ENCODE measurements at places on chromosomes 7 and 10. TPM values are rescaled to one million over a fixed set of nuclear protein-coding genes. Genes with fewer than 3 reads are reported as not detected.

WNT8B gene
- not detected for total RNA-seq

SPAM1 gene
- total RNA-seq: 1.1 TPM

ASZ1 gene
- total RNA-seq: not detected

TRIM73 gene
- 12.1 TPM for total RNA-seq

DNA sequence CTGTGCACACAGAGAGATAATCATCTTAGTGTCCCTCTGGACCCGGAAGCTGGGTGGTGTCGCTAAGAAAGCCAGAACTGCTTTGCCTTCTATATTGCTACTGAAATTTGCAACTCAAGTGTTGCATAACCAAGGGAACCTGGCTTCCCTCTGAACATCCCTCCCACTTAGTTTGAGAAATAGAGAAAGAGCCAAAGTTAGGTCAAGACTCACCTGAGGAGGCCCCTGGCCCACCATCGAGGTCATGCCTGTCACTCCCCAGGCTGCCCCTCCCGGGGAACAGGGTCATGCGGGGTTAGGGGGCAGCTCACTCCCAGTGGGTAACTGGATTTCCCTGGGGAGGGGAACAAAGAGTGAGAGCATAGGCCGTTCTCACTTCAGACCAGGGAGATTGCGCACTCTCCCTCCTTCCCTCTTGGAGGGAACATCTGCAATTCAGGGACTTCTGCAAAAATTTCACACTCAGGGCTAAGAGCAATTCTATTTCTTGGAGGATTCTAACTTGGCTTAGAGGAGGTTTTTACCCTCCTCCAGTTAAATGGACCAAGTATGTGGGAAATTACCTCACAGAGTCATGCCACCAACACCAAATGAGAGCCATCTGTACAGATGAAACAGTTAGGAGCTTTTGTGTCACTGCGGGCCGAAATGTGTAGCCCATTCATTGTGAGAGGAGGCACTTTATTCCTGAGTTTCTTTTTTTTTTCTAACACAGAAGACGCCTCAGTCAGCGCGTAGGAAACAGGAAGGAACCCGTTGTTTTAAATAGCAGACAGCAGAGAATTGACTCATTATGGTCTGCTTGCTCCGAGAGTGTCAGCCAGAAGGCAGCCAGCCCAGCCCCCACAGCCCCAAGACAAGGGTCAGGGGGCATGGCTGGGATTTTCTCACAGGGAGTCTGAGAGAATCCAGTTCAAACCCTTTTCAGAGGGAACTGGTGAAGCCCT is 221.3 kb downstream of the ARHGAP12 start:
- H3K27ac ChIP-seq: peak overlapping the region; percentile 59
- no peaks in the 10 kb centered on the region for H3K4me1 ChIP-seq
- H3K4me3 ChIP-seq: no peak overlapping the region
- H3K27me3 ChIP-seq: no peaks in the 10 kb centered on the region
- DNase-seq: no peak

DNA sequence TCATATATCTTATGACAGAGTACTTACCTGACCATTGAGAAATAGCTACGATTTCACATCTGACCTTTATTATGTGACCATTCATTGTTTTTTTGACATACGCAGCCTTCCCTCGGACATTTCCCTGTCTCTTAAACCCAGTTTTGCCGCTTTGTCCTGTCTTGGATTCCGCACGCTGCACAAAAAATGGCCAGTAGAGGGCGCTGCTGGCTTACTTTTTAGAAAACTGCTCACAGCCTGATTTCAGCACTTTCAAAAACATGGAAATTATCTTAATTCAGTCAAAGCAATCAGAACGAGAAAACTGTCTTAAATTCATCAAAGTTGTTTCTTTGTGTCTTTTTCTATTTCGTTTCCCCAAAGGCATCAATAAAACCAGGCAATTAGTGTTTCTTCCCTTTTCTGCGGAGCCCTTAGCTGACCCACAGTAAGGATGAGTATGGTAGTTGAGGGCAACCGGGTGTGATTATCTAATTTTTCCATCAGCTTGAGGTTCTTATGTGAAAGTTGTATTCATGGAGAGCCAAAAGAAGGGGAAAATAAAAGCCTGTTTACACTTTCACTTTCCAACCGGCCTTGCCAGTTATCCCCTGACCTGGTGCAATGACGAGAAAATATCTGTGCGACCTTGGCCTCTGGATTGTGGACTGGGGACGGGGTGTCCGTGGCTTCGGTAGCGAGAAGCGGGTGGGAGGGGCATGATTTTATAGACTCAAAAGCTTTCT is 144.4 kb downstream of the DYNC1I1 start:
- H3K36me3 ChIP-seq: no peaks in the 10 kb centered on the region
- no peaks in the 10 kb centered on the region for H3K4me1 ChIP-seq
- no peaks in the 10 kb centered on the region for H3K27me3 ChIP-seq
- H3K27ac ChIP-seq: no peak overlapping the region

- no peaks in the 10 kb centered on the region for H3K4me1 ChIP-seq
- no peak overlapping the region for H3K4me3 ChIP-seq
- DNase-seq: no peak
- H3K36me3 ChIP-seq: no peaks in the 10 kb centered on the region
- H3K27me3 ChIP-seq: no peaks in the 10 kb centered on the region
- H3K27ac ChIP-seq: no peak overlapping the region
Measured at GRCh38 chr7:34425194-34425593, 232.8 kb upstream of the NPSR1 start.

DNA sequence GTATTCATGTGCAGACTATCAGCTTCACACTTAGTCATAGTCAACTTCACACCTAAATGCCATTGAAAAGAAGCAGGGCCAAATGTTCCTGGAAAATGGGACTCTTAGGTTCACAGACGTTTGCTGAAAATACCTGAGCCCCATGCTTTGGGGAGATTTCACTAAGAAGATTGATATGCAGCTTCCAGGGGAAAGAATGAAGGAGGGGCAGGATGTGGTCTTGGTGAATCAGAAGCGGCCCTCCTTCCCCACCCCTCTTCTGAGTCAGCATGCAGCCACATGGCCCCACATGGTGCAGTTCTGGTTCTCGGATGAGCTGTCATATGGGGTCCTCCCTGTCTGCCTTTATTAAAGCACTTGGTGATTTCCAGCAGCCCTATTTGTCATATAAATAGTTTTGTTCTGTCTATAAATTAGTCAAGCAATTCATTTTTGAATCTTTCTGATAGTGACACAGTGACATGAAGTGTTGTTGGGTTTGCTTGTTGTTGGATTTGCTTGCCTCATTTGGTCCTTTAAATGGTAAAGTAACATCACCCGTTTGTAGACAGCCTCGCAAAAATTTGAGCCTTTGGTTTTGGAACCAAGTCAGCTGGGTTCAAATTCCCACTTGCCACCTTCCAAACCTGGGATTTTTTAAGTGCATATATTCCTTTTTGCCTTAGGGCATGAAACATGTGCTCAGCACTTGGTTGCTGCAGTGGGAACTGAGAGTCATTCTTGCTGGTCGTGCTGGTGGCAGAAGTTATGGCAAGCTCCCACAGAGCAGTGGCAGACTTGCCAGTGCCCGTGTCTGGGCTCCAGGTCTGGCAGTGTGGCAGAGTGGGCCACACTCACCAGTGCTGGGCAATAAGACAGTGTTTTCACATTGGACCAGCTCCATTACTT is 68.1 kb upstream of the CDK6 start:
- H3K4me1 ChIP-seq: no peaks in the 10 kb centered on the region
- no peaks in the 10 kb centered on the region for H3K27me3 ChIP-seq
- no peak overlapping the region for H3K27ac ChIP-seq
- H3K36me3 ChIP-seq: no peaks in the 10 kb centered on the region
- no peak for DNase-seq
- H3K4me3 ChIP-seq: no peak overlapping the region

- H3K27ac ChIP-seq: peak overlapping the region; percentile 83
- H3K27me3 ChIP-seq: no peaks in the 10 kb centered on the region
- DNase-seq: peak; percentile 70
- H3K4me1 ChIP-seq: peaks cover 7% of the 10 kb centered on the region
Measured at GRCh38 chr10:79241990-79242619, 105.2 kb upstream of the PPIF start.

DNA sequence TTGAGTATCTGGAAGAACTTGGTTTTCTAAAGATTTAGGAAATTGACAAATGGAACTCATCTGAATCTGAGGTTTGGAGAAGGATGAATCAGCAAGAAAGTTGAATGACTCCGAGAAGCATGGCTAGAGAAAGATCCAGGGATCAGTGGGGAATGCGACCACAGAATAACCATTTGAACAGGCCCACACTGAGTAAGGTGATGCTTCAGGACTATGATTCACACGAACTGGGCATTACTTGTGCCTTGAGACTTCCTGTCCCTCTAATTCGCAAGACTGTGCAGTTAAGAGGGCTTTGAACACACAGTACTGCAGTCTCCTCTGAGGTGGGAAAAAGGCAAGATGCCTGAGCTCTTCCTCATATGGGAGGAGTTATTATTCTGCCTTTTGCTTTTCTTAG is 395.5 kb upstream of the POM121L12 start:
- no peak overlapping the region for H3K4me3 ChIP-seq
- no peak overlapping the region for H3K27ac ChIP-seq
- DNase-seq: no peak
- no peaks in the 10 kb centered on the region for H3K27me3 ChIP-seq
- no peaks in the 10 kb centered on the region for H3K36me3 ChIP-seq

GRCh38 chr10:11871466-11871865 is 48.3 kb downstream of the PROSER2 start:
- DNase-seq: no peak
- no peaks in the 10 kb centered on the region for H3K4me1 ChIP-seq
- no peak overlapping the region for H3K4me3 ChIP-seq
- no peaks in the 10 kb centered on the region for H3K36me3 ChIP-seq
- no peaks in the 10 kb centered on the region for H3K27me3 ChIP-seq

- no peak overlapping the region for H3K4me3 ChIP-seq
- H3K27me3 ChIP-seq: no peaks in the 10 kb centered on the region
- H3K36me3 ChIP-seq: no peaks in the 10 kb centered on the region
- H3K4me1 ChIP-seq: no peaks in the 10 kb centered on the region
Measured at GRCh38 chr10:63300801-63301200, 165.0 kb downstream of the JMJD1C start.

DNA sequence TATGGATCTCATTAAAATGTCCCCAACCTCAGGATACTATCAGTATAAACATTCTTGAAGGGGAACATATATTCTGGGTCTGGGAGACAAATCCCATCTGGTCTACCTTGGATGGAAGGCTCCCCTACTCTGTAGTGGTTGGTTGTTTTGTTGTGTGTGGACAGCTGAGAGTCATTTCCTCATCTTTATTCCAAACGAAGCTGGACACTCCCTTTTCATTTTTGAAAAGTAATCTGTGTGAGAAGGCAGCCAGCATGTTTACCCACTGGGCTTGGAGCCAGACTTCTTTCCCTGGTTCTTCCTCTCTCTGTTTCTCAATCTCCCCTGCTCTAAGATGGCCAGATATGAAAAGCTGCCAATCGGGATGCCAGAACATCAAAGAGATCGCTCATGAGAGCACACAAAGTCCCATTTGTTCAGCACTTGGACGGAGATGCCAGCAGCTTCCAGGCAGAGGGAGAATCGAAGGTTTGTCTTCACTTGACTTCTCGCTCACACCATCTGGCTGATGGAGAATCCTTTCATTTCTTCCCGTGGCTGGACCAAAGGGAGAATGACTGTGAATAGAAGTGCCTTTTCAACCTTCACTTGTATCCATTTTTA is 108.1 kb upstream of the AGR3 start:
- peak overlapping the region; percentile 35 for H3K27ac ChIP-seq
- no peaks in the 10 kb centered on the region for H3K4me1 ChIP-seq
- DNase-seq: peak; percentile 80
- H3K27me3 ChIP-seq: no peaks in the 10 kb centered on the region
- H3K4me3 ChIP-seq: no peak overlapping the region
- no peaks in the 10 kb centered on the region for H3K36me3 ChIP-seq

- no peak overlapping the region for H3K4me3 ChIP-seq
- H3K36me3 ChIP-seq: no peaks in the 10 kb centered on the region
- DNase-seq: no peak
- no peaks in the 10 kb centered on the region for H3K27me3 ChIP-seq
- no peaks in the 10 kb centered on the region for H3K4me1 ChIP-seq
Measured at GRCh38 chr10:44416021-44416771, 31.3 kb upstream of the CXCL12 start.

DNA sequence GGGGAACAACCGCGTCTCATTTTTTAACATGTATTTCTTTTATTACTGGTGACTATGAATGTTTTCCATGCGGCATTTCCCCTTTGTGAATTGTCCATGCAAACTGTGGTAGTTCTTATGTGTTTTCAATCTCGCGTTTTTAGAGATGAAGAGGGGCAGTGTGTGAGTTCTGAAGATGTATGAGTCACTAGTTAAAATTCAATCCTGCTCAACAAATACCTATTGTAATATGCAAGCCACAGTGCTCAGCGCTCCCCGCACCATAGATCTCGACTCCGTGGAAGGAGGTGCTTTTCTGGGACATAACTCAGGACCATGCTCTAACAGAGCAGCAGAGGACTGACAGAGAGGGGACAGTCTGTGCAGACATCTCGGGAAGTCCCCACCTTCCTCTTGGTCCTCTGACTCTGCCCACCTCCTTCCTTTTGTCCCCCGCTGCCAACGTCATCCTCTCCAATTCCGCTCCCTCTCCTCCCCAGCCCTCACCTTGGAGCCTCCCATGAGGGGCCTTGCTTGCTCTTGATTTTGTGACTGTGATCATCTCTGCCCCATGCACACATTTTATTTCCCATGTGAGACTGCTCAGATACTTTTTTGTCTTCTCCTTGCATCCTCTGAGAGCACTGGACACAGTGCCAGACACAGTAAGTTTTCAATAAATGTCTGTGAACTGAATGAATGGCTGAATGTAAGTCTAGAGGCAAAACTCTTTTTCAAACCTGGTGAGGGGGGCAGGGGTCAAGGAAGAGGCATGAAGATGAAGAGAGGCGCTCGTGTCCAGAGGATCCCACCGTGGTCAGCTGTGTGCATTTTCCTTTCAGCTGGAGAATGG is 42.7 kb upstream of the PLEKHA1 start:
- no peak overlapping the region for H3K27ac ChIP-seq
- no peak overlapping the region for H3K4me3 ChIP-seq
- H3K36me3 ChIP-seq: no peaks in the 10 kb centered on the region
- no peaks in the 10 kb centered on the region for H3K4me1 ChIP-seq

GRCh38 chr7:55730197-55730596 is 132.4 kb downstream of the SEPTIN14 start:
- H3K4me1 ChIP-seq: no peaks in the 10 kb centered on the region
- H3K27me3 ChIP-seq: no peaks in the 10 kb centered on the region
- no peaks in the 10 kb centered on the region for H3K36me3 ChIP-seq
- no peak overlapping the region for H3K4me3 ChIP-seq

GRCh38 chr7:57203161-57203791 is 71.0 kb upstream of the ZNF479 start:
- H3K36me3 ChIP-seq: no peaks in the 10 kb centered on the region
- peak; percentile 36 for DNase-seq
- H3K27ac ChIP-seq: no peak overlapping the region
- H3K27me3 ChIP-seq: no peaks in the 10 kb centered on the region
- no peak overlapping the region for H3K4me3 ChIP-seq
- H3K4me1 ChIP-seq: no peaks in the 10 kb centered on the region

Data from Peyer's patch (tissue), 4 donors.